Coronary artery (tissue), 2 donors: ENCODE measurements at places on chromosomes 6 and 20.

GRCh38 chr20:23449421-23449820 lies 3.3 kb downstream of the CST11 start:
- no peak for DNase-seq

- DNase-seq = no peak
Measured at GRCh38 chr6:67870321-67870720, 764.8 kb upstream of the ADGRB3 start.

DNA sequence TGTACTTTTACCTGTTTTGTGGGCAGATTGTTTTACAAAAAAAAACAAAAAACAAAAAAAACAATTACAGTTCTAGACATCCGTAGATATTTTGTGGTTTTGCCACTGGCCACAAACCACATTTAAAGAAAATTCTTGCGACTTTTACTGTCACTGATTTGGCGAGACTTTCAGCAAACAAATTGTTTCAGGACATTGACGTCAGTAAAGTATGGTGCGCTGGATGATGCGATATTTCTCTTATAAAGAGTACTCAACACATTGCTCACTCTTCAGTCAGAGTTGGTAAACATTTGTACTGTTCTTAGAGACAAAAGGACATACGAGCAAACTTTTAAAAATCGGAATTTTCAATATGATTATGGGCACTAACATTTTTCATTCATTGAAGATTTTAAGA lies 229.8 kb downstream of the HAO1 start:
- no peak for DNase-seq

GRCh38 chr6:37688078-37688850 lies 9.4 kb downstream of the MDGA1 start:
- no peak for DNase-seq

DNA sequence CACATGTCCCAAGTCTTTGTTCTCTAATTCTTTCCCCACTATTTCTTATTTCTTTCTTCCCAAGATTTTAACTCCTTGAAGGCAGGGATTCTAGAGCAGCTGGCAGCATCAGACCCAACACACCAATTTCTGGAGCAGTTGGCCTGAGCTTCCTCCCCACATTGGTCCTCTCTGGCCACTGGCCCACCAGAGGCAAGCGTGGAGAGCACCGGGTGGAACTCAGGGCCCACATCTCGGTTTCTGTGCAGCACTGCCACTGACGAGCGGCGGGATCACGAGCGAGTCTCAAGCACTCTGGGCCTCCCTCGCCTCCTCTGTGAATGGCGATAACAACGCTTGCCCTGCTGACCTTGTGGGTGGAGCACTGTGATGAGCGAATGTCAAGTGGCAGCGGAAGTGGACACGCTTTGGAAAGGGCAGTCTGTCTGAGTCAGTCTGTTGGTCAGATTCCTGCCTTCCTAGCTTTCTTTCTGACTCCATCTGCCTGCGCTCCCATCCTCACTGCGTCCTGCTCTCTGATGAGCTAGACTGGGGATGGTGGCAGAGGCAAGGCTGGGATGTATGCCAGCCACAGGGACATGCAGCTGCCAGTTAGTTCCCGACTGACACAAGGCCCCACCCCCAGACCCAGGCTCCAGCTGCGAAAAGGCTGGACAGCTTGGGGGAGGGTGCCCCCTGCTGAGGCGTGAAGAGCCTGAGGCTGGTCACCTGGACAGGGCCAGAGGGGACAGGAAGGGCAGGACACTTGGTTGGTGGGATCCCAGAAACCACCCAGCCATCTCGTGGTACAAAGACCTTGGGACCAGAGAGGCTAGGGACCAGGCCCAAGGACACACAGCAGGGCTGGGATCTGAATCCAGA lies 4.5 kb upstream of the SPDEF start:
- DNase-seq = no peak

GRCh38 chr20:59672576-59672975 lies 68.2 kb downstream of the PHACTR3 start:
- peak; percentile 45 for DNase-seq
